ENCODE measurements at places on chromosomes 1 and 21.
A peak's percentile ranks its signal among the peaks of the same experiment; 100 is the strongest.

- no peak for DNase-seq
Observed at GRCh38 chr1:160860840-160861505, 1.7 kb downstream of the CD244 start.

DNA sequence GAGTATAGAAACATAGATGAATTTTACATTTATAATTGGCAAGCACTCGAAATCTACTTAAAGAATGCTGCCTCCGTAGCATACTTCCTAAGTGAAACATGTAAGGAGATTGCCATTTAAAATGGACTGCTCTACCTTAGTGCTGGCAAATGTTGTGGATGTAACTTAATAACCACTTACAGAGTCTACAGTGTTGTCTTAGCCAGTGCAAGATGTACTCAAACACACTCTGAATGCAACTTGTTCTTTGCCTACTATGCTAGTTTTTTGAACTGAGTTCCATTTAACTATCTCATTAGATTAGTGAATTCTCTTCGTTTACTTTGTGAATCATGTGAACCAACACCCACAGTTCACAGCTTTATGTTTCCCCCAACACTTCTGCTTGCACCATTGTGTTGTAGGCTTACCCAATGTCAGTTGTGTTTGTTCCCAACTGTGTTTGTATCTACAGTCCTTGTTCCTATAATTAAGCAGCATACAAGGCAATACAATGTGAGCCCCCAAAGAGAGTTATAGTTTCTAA is 345.5 kb upstream of the LYPLAL1 start:
- no peak for DNase-seq

GRCh38 chr1:6180268-6180706 is at the start of gene CHD5:
CHD5 (minus strand) TSS chr1:6180321; CDS start chr1:6180023, 298 bp downstream.
- DNase-seq, result no peak

DNA sequence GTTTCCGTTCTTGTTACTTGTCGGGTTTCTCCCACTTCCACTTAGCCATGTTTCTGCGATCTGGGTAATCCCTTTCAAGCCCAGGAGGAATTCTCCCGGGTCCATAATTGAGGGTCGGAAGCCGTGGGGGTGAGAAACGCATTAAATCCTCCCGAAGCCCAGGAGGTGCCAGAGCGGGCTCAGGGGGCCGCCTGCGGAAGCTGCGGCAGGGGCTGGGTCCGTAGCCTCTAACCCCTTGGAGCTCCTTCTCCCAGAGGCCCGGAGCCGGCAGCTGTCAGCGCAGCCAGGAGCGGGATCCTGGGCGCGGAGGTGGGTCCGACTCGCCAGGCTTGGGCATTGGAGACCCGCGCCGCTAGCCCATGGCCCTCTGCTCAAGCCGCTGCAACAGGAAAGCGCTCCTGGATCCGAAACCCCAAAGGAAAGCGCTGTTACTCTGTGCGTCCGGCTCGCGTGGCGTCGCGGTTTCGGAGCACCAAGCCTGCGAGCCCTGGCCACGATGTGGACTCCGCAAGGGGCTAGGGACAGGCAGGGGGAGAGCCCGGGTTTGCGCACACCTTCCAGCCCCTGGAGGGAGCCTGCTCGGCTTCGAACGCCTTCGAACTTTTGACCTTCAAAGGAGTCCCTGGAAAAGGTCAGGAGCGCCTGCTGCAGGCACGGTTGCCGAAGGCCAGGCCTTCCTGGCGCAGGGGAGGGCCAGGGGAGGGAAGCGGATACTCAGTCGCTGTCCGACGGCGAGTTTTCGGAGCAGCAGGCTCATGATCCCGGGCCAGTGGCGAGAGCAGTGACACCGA is 1.7 kb upstream of the SIM2 start:
- DNase-seq, result no peak

- no peak for DNase-seq
Observed at GRCh38 chr1:30527511-30528140, 195.8 kb downstream of the MATN1 start.

DNA sequence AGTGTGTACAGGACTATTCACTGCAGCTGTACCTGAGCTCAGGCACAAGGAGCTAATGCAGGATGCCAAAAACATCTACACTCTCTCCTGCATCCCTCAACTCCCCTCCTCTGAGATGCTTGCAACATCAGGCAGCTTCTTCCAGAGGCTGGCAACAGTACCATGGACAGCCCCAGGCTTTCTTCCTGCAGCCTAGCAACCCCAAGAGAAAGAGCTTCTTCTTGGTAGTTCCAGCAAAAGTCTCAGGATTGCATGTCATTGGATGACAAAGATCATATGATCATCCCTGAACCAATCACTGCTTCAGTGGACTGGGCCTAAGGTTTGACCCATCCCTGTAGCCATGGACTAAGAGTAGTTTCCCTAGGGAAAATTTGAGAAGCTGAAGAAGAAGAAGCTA is 46.7 kb downstream of the CAMK2N1 start:
- DNase-seq, result no peak

GRCh38 chr1:17292299-17293160 is 15.5 kb upstream of the PADI4 start:
- DNase-seq, result no peak

DNA sequence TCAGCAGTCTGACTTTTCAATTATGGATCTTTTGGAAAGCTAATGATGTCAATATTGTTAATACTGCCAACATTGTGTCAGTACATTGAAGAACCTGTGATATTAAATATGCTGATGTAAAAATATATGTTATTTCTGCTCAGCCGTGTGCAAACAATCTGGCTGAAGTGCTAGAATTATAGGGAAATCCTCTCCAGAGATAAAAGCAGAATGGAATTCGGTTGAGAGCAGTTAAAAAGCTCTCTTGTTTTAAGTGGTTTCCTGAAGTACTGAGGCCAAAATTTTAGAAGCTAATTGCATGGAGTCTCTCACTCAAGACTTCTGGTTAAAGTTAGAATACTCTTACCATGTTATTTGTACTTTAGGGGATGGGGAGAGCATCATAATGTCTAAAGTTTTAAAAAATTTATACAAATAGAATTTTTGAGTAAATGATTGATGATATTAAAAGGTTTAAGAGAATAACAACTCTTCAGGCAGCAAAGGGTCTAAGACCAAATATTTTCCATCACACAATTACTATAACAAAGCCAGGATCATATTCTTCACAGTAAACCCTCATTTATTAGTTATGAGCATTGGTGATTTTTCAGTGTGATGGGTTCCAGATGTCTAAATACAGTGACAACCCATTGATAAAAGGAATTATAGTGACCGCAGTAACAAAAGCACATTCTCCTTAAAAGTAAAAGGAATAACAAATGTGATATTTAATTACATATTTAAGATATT is 834.2 kb upstream of the CXADR start:
- DNase-seq, result no peak

DNA sequence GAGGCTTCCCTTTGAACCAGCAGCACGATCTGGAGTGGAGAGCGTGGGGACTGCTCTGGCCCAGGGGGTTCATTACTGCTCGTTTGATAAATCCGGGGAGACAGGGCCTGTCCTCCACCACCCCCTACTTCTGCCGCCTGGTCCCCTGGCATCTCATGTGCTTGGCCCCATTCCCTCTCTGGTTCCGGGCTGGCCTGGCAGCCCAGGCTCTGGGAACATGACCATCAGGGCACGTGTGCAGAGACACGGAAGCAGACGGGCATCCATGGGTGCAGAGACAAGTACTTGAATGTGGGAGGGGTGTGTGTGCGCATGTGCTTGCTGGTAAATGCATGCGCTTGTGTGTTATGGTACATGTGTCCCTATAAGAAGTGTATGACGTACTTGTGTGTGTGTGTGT is 75.5 kb downstream of the KIRREL1 start:
- no peak for DNase-seq

GRCh38 chr1:98661544-98662355 is at the start of gene SNX7:
SNX7 (plus strand) TSS chr1:98661721; CDS start chr1:98661732, 11 bp downstream.
- DNase-seq, result peak; percentile 90

DNA sequence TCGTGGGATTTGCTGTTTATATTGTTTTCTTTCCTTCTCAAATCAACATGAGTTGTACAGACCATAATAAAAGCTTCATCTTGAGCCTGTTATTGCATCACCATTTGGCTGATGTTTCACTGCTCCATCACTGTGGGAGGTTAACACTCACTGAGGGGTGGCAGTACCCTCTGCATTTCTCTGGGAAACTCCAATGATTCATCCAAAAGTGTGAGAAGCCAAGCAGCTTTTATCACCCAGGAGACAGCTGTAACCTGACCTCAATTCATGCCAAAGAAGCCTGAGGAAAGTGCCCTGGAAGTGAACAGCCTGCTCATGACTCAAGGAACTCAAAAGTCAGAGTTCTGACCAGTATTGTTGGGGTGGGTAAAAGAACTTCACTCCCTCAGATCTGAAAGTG is 84.1 kb downstream of the GPR88 start:
- DNase-seq, result no peak

- DNase-seq, result no peak
Observed at GRCh38 chr1:29986986-29987385, 736.4 kb downstream of the MATN1 start.

DNA sequence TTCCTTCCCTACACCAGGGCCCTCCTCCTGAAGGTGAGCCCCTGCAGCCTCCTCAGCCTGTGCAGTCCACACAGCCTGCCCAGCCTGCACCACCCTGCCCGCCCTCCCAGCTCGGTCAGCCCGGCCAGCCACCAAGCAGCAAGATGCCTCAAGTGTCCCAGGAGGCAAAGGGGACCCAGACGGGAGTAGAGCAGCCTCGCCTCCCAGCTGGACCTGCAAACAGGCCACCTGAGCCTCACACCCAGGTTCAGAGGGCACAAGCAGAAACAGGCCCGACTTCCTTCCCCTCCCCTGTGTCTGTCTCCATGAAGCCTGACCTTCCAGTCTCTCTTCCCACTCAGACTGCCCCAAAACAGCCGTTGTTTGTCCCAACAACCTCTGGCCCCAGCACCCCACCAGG is 38.8 kb downstream of the ZBTB17 start:
- DNase-seq, result no peak

- no peak for DNase-seq
Observed at GRCh38 chr1:151970626-151971025, 23.0 kb downstream of the S100A10 start.

DNA sequence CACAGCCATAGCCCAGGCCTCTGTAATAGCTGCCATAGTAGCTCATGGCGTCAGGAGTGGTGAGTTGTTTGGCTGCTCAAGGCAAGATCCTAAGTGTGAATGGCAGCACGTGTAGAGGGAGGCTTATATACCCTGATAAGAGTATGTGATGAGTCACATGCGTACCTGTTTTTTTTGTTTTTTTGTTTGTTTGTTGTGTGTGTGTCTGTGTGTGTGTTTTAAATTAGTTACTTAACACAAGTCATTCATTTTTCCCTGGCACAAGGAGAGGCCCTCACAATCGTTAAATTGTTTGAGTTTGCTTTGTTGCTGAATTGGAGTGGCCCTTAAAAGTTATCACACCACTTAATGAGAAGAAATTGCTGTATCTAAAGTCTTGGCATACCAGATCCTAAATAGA is at the start of gene KRTAP19-4:
KRTAP19-4 (minus strand) TSS at position 101 of the 400 bp plus-strand sequence; CDS start at position 46, 55 bp downstream.
- DNase-seq, result no peak

DNA sequence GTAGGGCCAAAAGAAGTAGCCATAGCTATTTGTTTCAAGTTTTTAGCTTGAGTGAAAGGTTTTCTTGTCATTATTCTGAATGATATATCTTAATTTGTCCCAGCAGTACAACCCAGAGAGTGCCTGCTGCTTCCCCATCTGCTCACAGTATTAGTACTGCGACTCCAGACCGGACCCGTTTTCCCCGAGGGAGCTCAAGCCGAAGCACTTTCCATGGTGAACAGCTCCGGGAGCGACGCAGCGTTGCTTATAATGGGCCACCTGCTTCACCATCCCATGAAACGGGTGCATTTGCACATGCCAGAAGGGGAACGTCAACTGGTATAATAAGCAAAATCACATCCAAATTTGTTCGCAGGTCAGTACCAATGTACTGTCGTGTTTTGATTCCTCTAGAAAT is 37.2 kb upstream of the C1orf115 start:
- DNase-seq, result no peak

DNA sequence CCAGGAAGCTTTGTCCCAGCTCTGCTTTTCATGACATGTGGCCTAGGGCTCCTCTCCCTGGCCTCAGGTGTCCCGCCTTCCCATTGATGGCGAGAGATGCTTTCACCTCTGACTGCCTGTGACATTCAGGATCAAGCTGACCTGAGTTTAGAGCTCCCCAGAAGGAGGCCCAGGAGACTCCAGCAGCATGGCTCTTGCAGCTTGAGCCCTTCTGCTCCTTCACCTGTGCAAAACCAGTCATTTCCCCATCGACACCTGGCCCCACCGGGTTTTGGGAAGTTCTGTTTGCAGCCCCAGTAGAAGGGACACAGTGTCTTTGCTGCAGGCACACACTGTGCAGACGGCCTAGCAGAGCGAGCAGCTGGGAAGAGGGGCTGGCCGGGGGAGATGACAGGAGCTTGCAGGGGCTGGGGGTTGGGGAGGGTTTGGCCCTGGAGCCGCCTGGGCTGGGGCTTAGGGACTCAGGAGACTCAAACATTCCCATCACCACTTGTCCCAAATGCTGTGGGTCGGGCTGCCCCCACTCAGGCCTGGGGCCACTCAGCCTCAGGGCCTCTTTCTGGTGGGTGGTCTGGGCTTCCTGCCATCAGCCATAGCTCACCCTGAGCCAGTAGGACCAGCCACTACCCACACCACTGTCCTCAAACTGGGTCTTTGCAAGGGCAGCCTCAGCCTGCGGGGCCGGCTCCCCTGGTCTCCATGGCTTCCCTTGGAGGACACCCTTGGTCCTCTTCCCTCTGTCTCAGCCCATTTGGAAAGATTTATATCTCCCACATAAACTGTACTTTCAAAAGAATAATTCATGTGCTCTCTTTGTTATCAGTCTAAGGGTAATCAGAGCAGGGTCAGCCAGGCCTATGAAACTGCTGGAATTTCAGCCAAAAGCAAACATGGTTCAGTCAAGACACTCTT is 3.8 kb upstream of the EDN2 start:
- no peak for DNase-seq

DNA sequence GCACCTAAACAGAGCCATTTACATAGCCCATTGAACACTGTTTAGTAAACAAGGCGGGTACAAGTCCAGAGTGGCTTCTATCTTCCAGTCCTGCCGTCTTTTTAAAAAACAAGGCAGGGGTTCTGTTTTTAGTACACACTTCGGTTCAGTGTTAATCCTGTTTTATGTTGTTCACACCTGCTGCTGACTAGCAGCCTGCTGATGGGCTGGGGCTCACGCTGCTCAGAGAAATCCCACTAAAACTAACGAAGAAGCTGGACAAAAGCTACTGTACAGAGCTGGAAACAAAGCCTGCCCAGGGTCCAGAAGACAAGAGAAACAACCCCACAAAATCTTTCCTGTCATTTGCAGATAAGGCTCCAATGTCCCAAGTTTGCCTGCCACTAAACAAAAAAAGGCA is 13.2 kb downstream of the ESRRG start:
- DNase-seq, result no peak

DNA sequence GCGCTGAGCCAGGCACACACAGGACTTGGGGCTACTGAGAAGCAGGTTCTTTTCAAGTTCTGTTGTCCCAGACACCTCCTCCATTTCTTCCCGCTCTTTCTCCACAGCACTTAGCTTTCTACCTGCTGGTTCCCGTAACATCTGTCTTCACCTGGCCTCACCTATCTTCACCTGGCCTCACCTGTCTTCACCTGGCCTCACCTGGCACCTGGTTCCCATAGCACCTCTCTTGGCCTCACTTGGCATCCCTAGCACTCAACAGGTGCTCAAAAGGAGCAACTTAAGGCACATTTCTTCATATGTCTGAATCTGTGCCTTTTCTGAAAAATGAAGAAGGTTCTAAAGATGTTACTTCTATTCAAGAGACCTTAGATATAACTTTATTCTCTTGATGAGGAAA is 10.4 kb downstream of the KCNK1 start:
- no peak for DNase-seq

All from NCI-H526 (cell line).